ENCODE measurements at places on chromosomes 7 and 10.

- no peak for DNase-seq
These were observed 27.5 kb upstream of the NAMPT start for GRCh38 chr7:106312099-106312871.

DNA sequence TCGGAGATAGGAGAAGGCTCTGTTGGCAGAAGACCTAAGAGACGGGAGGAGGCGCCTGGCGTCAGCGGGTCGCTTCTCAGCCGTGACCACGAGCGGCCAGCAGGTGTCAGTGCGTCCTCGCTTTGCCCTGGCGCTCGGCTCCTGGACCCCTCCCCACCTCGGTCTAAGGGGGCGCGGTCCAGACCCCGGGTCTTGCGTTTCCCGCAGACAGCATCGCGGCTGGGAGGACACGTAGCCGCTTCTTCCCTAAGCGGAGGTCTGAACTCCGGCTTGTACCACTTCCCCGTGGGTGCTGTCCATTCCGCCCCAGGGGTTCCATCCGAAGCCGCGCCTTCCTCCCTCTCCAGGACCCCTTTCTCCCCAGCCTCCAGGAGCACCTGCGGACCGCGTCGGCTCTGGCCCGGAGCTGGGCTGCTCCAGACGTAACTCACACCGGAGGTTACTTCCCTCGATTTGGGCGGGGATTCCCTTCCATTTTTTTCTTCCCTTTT lies 593 bp upstream of the ADRA2A start:
- DNase-seq: peak; percentile 41

GRCh38 chr10:118290471-118290995 lies 51.6 kb downstream of the FAM204A start:
- DNase-seq: no peak

DNA sequence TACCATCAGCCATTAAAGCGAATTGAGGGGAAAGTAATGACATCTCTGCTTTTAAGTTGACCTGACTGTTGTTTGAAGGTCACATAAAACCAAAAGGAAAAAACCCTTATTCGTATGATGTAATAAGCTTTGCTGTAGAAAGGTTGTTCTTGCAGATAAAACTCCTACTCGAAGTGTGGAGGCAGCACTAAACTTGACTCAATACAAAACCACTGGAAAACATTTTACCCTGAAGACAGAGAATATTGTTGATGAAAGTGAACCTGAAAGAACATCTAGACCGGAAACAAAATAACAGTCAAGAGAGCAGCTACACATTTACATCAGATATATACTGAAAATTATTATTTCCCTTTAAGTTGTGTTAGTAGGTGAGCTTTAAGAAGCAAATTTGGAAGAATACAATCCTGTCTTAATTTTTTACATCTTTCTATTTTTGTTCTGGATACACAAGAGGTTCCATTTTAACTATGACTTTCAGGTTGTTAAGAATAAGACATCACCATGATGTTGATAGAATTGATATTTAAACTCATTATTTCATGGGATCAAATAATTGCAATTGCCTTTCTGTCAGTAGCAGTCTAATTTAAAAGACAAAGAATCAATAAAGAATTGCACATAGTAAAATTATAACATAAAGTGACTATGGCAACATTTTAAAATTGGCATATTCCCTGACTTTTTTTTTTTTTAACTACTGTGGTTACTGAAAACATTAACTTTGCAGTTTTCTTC lies 6.4 kb downstream of the ETV1 start:
- DNase-seq: no peak

DNA sequence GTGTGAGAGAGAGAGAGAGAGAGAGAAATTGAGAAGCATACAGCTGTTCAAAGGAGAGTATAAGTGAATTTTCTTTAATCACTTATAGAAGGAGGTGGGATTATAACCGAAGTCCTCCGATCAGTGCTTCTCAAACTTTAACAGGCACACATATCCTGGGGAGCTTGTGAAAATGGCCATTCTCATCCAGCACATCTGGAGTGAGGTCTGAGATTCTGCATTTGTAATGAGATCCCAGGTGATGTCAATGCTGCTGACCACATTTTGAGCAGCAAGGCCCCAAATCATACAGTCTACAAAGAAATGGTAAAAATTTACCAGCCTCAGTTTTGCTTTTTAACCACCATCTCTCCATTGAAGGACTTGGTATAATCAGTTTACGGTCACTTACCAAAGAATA lies 219.0 kb downstream of the PTEN start:
- no peak for DNase-seq

DNA sequence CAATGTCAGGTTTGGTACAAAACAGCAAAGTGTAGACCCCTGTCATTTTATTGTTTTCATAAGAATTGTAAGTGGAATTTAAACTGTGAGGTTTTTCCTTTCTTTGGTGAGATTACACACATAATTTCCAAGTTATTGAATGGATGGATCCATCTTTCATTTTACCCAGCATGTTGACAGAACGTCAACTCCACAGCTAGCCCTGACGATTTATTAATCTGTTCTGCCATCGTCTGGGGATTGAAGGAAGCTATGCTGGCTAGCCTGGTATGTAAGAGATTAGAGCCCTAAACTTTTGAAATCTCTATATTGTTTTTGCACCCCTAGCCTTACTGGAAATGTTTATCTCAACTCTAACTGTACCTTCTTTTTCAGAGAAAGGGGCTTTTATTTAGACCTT lies 8.6 kb downstream of the WNT16 start:
- no peak for DNase-seq

DNA sequence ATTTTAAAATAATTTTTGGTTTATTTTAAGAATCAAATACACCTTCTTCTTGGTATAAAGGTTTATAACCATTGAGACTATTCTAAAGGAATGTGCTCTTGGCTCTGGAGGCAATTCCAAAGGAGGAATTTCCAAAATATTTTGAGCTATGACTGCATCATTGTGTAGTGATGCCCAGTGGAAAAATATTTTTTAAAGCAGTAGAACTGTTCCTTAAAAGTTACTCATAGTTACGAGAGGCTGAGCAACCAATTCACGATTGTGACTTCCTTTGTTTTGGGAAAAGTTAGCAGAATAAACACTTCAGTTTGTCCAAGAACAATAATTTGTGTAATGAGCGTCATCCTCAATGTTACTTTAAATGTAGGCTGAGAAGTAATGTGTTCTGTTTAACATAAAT lies 233.6 kb downstream of the BAMBI start:
- DNase-seq: no peak

- no peak for DNase-seq
These were observed 786.6 kb downstream of the LRMDA start for GRCh38 chr10:76218035-76218434.

DNA sequence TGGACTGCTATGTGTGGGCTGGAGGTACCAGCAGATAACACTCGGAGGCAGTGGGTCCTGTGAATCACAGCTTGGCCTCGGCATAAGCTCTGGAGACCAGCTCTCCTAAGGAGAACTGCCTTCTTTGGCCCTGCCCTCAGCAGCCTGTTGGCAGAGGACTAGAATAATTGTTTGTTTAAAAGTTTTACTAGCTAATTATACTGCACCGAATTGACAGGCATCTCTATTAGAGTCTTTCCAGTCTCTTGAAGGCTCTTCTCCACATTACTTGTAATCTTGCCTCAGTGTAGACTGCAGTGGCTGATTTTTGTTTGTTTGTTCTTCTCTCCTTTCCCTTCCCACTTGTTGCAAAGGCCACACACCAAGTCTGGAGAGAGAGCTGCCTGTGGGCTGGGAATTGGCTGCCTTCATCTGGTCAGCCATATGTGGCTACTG lies 183.2 kb downstream of the AUTS2 start:
- DNase-seq: no peak

- DNase-seq: no peak
These were observed 34.0 kb downstream of the AHCYL2 start for GRCh38 chr7:129258649-129259389.

DNA sequence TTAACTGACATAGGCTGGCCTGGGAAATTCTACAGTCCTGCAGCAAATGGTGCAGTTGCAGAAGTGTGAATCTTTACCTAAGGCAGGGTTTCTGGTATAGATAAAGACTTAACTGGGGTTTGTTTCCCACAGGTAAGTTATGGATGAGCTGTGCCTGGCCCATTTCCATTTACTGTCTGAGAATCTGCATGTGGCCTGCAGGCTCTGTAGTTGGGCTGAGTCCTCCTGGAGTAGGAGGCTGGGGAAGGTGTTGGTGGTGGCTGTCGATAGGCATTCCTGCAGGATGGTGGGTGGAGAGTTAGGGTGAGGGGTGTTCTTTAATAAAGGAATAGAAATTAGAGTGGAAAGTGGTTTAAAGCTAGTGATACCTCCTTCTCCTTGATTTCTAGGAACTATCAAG lies 193.5 kb downstream of the AUTS2 start:
- DNase-seq: no peak

GRCh38 chr7:36860681-36861080 lies 136.4 kb upstream of the AOAH start:
- no peak for DNase-seq

All from urinary bladder (tissue), 4 donors.